ENCODE measurements at places on chromosomes 1 and 21.

DNA sequence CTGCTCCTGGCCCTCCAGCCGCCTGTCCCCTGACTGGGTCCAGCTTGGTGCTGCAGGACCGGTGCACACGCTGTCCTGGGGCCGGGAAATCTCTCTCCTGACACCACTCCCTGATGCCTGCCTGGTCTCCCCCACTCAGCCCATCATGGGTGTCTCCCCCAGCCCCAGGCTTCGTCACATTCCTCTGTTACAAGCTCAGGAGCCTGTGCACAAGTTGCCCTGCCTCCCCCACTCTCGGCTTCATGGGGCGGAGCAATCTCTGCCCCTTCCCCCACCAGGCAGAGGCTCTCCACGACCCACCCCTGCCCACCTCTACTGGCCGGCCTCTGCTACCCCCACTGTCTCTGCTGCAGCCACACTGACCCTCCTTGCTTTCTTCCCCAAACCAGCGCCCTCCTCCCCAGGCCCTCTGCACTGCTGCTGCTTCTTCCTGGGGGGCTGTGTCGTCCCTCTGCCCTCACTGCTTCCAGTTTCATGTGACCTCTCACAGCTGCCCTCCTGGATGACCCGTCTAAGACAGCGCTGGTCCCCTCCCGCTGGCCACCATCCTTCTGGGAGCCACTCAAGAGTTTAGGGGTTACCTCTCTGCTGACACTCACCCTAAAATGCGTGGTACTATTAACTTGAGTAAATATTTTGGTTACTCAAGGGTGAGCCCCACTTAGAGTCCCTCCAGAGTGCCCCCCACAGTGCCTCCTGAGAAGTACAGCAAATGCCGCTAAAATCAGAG is 5.7 kb upstream of the RIPK4 start:
- no peak for DNase-seq

- DNase-seq = no peak
These were observed 36.9 kb downstream of the NCF2 start for GRCh38 chr1:183553331-183553730.

DNA sequence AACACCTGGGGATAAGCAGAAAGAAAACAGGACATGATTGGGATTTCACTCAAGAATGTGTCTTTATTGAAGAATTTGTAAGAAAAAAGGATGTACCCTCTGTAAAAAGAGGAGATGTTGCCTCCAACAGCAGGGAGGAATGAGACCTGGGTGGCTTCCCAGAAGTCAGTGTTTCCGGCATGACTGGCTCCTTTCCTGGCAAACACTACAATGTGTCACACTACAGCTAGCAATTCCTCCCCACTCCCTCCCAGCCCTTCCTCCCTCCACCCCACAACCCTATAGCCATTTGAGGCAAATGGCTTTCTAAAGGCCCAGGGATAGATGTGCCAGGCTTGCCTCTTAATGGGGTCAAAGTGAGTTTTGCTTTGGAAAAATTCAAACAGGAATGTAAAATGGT is 11.5 kb upstream of the COL8A2 start:
- DNase-seq = no peak

DNA sequence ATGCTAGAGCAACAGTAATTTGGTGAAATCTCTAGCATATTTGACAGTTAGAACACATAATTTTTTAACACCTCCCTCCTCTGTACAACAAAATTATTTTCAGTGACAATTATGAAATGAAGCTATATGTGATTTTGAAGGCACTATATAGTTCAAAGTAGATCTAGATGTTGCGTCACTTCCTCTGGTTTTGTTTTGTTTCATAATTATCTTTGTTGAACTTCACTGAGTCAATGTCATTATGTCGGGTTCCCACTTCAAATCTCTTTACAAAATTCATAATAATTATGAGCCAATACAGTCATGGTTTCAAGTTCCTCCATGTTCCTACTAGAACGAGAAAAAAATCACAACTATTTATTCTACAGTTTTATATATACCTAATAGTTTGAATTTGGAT is 254.8 kb upstream of the PLXNA2 start:
- DNase-seq = no peak

DNA sequence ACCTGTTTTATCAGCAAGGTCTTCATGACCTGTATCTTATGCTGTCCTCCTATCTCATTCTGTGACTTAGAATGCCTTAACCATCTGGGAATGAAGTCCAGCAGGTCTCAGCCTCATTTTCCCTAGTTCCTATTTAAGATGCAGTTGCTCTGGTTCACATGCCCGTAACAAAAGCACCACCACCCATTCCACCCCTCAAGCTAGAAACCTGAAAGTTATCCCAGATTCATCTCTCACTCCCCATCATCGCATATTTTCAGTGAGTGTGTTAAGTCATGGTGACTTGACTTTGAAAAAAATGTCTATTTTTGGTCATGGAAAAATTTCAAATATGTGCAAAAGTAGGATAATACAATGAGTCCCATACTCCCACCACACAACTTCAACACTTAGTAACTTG is 11.7 kb downstream of the HMGN2 start:
- DNase-seq = no peak

DNA sequence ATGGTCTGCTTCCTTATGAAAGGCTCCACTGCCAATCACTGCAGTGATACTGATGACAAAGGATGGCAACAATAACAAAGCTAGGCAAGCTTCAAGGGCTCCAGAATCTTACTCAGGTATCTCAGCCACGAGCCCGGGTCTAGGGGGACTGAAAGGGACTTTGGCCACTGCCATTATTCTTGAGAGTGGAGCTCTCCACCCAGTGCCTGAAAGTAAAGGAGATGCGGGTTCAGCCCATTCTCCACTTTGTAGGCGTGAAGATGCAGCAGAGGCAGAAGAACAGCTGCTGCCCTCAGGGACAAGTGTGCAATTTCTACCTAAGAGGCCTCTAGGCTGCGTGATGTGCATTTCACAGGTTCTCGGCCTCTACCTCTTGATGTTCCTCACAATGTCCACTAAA is 31.4 kb upstream of the SLAMF9 start:
- no peak for DNase-seq

DNA sequence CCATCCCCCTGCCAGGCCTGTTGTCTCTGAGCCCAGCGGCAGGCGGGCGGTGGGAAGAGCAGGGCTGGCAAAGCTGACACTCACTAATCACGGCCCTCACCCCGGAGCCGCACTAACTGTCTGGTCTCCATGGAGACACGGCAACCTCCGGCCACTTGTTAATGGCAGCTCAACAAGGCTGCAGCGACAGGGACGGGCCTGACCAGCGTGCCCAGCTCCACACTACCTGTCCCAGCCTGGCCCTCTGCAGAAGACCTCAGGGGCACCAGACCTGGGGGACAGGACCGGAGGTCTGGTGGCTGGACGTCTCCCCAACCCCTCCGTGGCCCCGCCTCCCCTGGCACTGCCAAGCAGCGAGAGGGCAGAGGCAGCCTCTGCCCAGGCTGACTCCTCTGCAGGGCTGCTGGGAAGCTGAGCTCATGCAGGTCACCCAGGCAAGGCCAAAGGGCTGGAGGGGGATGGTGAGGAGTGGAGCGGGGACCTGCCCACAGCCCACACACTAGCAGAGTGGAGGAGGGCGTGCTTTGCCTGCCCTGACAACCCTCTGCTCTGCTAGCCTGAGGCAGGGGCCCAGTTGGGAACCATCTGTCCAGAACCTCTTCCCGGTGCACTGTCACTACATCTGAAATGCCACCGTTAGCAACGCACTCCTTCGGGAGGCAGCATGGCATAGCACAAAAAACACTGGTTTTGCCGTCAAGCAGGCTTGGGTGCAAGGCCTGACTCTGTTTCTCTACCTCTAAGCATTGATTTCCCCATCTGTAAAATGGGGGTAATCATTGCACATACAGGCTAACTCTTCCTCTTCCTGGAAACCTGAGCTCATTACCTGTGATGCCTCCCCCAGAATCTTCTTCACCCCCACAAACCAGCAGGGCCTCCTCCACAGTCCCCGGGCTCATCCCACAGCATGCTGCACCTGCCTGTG is 29.6 kb upstream of the WASF2 start:
- DNase-seq = no peak

GRCh38 chr1:55893155-55893554 is 678.0 kb upstream of the USP24 start:
- no peak for DNase-seq

DNA sequence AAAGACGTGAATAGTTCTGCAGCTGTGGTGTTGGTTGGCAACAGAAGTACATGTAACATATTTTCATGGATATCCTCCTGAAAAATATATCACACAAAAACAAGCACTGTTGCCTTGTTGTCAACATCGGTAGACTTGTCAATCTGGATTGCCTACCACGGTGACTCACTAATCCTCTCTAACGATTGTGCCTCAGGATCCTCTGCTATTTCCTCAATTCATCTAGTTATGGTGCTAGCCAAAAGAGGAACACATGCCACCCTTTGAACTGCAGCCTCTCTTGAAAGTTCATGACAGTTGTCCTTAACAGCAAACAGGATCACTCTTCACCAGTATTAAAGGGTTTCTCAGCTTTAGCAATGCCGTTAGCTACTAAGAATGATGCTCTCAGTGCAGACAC is 25.7 kb downstream of the RASAL2 start:
- DNase-seq = no peak

- DNase-seq = no peak
These were observed 250.5 kb upstream of the PKN2 start for GRCh38 chr1:88433556-88433955.

DNA sequence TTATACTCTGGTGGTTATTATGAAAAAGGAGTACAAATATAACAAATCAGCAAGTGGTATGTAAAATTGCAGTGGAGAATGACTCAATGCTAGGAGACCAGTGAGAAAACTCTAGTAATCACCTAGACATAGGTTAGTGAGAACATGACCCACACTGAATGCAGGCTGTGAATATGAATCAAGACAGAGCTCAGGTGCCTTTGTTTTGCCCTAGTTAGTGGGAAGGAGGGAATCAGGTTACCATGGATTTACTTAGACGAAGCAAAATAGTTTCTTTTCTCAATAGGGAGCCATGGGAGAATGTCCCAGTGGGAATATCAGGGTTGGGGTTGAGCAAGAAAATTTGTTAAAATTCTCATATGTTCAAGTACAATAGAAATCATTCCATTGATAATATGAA is 10.6 kb upstream of the GCLM start:
- no peak for DNase-seq

- DNase-seq = no peak
These were observed 17.8 kb downstream of the CASZ1 start for GRCh38 chr1:10778640-10779039.

GRCh38 chr1:61052395-61053225 is 29.8 kb upstream of the NFIA start:
- DNase-seq = no peak

GRCh38 chr1:37078866-37079265 is 44.6 kb upstream of the GRIK3 start:
- DNase-seq = no peak

DNA sequence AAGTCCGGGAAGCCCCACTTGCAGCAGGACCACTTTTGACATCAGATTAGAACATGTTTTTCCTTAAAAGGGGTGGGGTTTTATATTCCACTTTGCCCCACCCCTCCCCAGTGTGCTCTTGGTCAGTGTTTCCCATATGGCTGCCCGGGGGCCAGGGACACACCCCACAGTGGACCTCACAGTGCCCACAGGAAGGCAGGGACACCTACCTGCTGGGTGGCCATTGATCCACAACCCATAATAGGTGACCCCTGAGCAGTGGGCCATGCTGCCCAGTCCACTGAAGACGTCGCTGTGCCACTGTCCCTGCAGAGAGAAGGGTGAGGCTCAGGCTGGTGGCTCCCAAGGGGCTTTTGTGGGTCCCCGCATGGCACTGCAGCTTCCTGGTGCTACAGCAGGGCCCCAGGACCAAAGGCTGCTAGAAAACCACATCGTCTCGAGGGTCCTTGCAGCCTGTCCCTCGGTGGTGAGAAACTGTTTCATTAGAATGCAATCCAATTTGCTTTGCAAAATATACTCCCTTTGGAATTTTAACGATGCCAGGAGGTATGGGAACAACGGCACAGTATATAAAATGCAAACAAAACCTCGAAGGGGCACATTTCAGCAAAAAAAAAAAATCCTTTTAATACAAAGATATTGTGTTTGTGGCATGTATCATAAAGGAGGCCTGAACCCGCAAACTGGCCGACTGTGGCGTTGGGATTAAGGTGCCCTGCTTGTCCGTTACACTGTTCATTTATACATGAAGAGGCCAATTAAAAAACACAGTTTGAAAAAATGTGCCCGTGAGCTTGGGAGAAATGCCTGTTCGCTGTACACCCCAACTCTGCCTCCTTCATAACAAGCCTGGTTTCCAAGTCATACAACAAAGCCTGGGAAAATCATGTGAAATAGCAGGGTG is 16.9 kb downstream of the MORN1 start:
- DNase-seq = peak; percentile 7

DNA sequence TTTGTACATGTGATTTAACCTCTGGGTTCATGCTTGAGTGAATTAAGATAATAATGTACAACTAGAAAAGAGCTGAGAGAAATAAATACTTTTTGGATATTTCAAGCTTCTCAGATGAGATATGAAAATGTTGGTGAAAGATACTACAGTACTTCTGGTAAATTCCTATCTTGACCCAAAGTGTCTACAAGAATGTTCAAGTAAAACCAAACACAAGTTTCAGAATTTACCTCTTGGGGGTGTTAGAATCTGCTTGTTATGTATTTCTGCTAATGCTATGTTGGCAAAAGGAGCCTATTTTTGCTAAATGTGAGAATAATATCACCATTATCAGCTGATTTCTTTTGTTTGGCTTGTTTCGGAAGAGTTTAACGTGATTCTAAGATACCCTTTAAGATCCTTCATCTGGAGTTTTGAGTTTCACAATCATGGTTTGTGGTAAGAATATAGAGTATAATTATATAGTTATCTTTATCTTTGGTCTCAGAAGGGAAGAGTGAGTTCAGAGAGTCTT is 388.5 kb downstream of the LMO4 start:
- no peak for DNase-seq

DNA sequence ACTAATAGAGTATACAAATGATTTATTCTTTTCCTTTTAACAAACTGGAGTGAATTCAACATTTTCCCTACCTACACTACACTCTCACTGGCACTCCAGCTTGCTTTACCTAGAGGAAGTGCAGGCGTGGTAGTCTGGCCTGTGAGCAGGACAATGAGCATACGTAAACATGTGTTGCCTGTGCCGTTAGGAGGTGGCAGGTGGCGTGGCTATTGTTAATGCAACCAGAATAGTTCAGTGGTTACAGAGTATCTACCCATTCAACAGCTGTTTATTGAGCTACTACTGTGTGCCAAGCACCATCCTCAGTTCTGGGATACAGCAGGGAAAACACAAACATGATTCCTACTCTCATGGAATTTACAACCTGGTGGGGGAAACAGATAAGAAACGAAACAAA is 299.7 kb upstream of the KAZN start:
- no peak for DNase-seq

All from RWPE2 (cell line).